ENCODE measurements at places on chromosomes 4 and X.

- DNase-seq, result no peak
Observed at GRCh38 chr4:148300877-148301276, 141.3 kb downstream of the NR3C2 start.

DNA sequence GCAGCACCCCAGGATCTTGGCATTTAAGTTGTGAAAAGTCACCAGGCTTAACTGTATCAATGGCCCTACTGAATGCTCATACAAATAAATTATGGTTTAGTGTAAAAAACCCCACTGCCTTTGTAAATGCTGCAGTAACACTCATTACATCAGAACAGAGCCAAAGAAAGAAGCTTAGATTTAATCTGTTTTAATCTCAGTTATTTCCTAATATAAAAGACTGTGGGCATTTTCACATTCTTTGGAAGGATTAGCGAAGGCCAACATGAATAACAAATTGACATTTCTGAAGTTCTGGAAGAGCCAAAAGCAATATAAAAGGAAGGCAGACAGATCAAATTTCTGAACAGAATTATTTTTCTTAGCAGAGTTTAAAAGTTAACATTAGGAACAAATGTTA is 140.0 kb upstream of the HCCS start:
- no peak for DNase-seq

- DNase-seq, result no peak
Observed at GRCh38 chr4:7872264-7872771, 67.3 kb downstream of the AFAP1 start.

GRCh38 chr4:184255361-184255760 is 37.7 kb upstream of the ENPP6 start:
- no peak for DNase-seq

DNA sequence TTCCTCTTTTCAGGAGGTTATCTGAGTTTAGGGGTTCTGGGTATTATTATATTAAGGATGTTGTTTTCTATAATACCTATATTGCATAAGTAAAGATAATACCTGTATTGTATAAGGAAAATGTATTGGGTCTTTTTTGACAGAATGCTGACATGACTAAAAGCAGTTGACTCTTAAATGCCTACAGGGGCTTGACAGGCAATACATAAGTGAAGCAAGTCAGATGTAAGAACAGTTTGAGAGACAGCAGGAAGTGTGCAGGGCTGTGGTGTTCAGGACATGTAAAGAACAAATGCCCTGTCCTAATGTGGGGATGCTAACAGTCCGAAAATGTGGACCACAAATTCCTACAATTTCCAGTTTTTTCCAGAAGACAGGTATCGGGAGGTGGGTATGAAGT is 30.2 kb upstream of the NDST3 start:
- DNase-seq, result no peak

DNA sequence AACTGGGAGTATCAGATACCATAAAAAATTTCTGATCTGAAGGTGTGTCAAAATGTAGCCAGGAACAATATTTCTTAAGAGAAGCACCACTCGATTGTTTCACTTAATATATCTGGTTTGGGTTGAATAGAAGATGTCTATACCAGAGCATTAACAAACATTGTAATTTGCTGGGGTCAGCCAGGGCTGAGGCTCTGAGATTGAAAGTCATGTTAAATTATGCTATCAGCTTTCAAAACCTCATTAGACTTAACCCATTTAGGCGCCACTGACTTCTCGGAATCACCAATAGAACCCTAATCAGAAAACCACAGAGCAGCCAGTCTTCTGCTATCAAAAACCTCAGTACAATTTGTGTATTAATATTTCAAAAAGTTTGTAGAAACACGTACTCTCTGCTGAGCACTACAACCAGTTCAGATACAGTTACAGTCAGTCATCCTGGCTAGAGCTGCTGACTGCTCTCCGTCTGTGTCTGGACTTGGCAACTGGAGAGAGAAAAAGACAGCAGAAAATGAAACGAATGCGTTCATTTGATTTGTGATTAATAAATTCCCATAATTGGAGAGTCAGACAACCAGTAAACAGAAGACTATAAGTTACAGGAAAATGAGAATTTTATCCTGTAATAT is 848.6 kb upstream of the PABPC4L start:
- DNase-seq, result no peak

Measured in stimulated activated CD8-positive, alpha-beta memory T cell treated with anti-CD3 and anti-CD28 coated beads, Interleukin-7, amount 100 ng/mL, for 48 hours (primary cell).